ENCODE measurements at places on chromosomes 11 and 22.
A peak's percentile ranks its signal among the peaks of the same experiment; 100 is the strongest.

DNA sequence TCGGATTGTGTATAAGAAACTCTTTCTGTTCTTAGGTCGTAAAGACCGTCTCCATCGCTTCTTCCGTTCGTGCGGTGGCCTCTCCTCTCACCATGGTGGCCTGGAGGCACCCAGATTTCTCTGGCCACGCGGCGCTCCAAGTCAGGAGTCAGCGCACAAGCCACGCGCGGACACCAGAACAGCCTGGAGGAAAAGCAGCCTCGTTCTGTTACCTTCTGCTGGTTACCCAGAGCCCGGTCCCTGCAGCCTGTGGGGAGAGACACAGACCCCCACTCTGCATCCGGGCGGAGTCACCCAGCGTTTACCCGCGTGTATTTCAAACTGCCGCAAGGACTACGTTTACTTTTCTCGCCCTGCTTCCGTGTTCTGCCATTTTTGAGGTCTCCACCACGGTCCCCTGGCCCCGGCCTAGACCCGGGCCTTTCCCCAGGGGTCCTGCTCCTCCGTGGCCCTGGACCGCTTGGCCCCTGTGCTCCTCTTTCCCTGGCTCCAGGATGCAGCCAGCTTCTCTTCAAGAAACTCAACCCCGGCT is 776.1 kb downstream of the BRD1 start:
- no peak for DNase-seq
- peak overlapping the region; percentile 31 for H3K4me3 ChIP-seq
- H3K27ac ChIP-seq: no peak overlapping the region
- H3K4me1 ChIP-seq: no peaks in the 10 kb centered on the region
- no peaks in the 10 kb centered on the region for H3K36me3 ChIP-seq
- no peaks in the 10 kb centered on the region for H3K27me3 ChIP-seq

GRCh38 chr11:10514709-10515108 is 26.3 kb downstream of the RNF141 start:
- peaks cover 11% of the 10 kb centered on the region for H3K36me3 ChIP-seq
- H3K4me3 ChIP-seq: no peak overlapping the region
- no peaks in the 10 kb centered on the region for H3K27me3 ChIP-seq

DNA sequence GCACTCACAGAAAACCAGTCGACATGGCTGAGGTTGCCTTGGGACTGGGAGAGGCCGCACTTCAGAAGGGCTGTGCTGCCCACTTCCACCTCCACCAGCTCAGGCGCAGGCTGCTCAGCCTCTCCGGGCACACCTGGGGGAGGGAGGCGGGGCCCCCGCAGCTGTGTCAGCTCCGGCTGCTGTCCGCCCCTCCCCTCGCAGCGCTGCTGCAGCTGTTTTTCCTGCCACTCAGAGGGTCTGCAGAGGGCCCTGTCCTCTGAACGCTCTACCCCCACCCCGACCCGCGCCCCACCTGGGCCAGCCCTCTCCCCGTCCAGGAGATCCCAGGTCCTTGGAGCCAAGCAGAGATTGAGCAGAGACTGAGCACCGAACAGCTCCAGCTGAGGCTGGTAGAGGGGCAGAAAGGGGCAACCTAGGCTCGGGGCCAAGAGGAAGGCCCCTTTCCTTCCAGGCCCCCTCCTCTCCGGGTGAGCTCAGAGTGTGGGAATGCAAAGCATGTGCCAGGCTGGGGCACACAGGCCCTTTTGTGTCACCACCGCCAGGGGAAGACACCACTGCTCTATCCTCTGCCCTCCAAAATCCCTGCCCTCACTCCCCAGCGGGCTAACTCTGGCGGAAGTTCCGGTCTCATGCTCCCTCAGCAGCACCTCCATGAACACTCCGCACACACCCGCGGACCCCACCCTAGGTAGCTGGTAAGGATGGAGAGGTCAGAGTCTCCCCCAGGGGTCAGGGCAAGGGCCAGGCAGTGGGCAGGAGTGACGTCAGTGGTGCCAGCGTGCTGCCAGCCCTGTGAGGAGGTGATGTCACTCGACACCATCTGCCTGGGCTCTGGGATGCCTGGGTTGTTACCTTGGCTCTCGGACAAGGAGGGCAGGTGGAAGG is 1.6 kb downstream of the MCAM start:
- peaks cover 19% of the 10 kb centered on the region for H3K27me3 ChIP-seq
- peak overlapping the region; percentile 50 for H3K4me3 ChIP-seq
- H3K36me3 ChIP-seq: no peaks in the 10 kb centered on the region
- peak; percentile 62 for DNase-seq
- no peak overlapping the region for H3K27ac ChIP-seq

- no peaks in the 10 kb centered on the region for H3K36me3 ChIP-seq
- H3K27me3 ChIP-seq: no peaks in the 10 kb centered on the region
- no peaks in the 10 kb centered on the region for H3K4me1 ChIP-seq
- peak; percentile 25 for DNase-seq
- no peak overlapping the region for H3K27ac ChIP-seq
Observed at GRCh38 chr11:114762408-114762807, 84.1 kb downstream of the NXPE2 start.

GRCh38 chr11:61153593-61154095 is 7.6 kb downstream of the VPS37C start:
- no peak overlapping the region for H3K27ac ChIP-seq
- peaks cover 18% of the 10 kb centered on the region for H3K36me3 ChIP-seq

DNA sequence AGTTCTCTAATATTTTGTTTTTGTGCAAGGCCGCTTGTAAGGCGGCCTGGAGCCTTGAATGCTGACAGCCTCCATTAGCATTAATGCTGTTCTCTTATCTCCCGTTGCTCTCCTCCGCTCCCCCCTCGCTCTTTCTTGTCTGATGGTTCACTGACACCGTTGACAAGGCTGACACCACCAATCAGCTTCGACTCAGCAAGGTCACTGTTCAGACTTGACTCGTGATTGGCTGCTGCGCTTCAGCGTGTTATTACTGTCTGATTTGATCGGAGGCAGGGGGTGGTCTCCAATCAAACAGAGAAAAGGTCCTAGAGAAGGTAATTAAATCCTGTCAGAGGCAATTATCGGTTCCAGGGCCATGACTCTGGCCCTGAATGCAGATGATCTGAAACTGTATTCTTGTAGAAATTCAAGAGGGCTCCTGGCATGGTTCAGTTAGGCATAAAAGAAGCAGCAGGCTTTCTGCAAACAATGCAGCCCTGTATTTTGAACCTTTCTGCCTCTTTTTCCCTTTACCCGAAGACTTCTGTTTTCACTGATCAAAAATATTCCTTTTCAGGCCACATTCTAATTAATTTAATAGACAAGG is 49.3 kb upstream of the MPPED2 start:
- no peak overlapping the region for H3K4me3 ChIP-seq
- H3K27ac ChIP-seq: no peak overlapping the region
- no peak for DNase-seq

DNA sequence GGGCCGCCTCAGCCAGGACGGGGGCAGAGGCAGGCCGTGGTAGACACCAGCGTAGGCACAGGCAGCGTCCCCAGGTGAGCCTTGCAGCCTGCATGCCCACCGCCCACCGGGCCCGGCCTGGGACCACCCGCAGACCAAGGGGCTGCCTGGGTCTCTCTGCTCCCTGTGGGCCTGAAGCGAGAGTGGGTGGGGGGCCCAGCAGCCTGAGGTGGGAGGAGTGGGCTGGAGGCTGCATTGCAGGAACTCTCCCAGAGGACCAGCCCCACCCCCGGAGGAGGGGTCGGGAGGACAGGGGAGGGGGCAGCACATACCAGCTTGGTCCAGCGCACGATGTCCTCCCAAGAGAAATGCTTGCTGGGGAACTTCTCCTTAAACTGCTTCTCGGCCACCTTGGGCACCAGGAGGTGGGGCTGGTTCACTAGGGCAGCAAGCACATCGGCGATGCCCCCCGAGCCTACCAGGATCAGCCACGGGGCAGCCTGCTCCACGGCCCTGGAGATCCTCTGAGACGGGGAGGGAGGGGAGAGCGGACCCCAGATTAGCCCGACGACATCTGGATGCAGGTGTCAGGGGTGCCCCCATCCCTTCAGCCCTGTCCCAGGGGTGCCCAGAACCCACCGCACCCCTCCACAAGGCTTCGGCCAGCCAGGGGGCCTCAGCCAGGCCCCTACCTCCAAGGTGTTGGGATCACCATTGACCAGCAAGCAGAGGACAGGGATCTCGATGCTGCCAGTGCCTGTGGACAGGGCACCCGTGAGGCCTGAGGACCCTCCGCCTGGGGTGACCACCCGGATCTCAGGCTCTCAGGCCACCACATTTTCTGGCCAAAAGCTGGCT is 17.5 kb downstream of the TSSC4 start:
- H3K27me3 ChIP-seq: no peaks in the 10 kb centered on the region
- H3K4me3 ChIP-seq: no peak overlapping the region
- H3K4me1 ChIP-seq: no peaks in the 10 kb centered on the region
- no peaks in the 10 kb centered on the region for H3K36me3 ChIP-seq
- no peak overlapping the region for H3K27ac ChIP-seq
- no peak for DNase-seq

GRCh38 chr22:39388261-39389011 is 11.1 kb upstream of the TAB1 start:
- peak overlapping the region; percentile 90 for H3K27ac ChIP-seq
- peaks cover 13% of the 10 kb centered on the region for H3K4me1 ChIP-seq
- H3K36me3 ChIP-seq: no peaks in the 10 kb centered on the region
- peak; percentile 88 for DNase-seq

- H3K27ac ChIP-seq: no peak overlapping the region
- H3K36me3 ChIP-seq: peaks cover 12% of the 10 kb centered on the region
Observed at GRCh38 chr11:78402847-78403246, 14.8 kb downstream of the GAB2 start.

DNA sequence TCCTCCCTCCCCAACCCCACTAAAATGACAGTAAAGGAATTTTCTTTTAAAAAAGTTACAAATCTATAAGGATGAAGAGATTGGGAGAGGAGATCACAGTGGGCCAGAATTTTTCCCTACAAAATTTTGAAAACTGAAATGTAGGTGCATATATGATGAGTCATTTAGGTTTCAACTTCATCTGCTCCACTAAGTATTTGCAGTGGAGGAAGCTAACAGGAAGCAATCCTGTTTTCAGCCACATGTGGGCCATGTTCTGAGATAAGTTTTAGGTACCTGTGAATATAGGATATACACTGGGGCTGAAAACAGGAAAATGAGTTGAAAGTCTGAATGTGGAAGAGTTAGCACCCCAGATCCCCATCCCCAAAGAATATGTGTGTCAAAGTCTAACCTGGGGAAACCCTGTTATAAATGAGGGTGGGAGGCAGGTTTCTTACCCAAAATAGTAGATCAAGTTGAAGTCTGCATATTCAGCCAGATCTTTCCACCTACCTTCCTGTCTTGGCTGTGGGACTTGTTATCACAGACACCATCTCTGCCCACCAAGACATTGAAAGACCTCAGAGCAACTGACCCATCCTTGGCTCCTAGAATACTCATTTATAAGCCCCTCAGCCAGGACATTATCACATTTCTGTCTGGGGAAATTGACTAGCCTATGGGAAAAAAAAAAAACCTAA is 87.3 kb downstream of the PACS1 start:
- no peaks in the 10 kb centered on the region for H3K27me3 ChIP-seq
- H3K36me3 ChIP-seq: peaks cover 3% of the 10 kb centered on the region
- H3K4me3 ChIP-seq: no peak overlapping the region
- no peak for DNase-seq

GRCh38 chr11:113603277-113604059 is 102.6 kb downstream of the TMPRSS5 start:
- H3K36me3 ChIP-seq: no peaks in the 10 kb centered on the region
- H3K27ac ChIP-seq: no peak overlapping the region
- peaks cover 35% of the 10 kb centered on the region for H3K27me3 ChIP-seq
- no peak overlapping the region for H3K4me3 ChIP-seq
- no peak for DNase-seq

DNA sequence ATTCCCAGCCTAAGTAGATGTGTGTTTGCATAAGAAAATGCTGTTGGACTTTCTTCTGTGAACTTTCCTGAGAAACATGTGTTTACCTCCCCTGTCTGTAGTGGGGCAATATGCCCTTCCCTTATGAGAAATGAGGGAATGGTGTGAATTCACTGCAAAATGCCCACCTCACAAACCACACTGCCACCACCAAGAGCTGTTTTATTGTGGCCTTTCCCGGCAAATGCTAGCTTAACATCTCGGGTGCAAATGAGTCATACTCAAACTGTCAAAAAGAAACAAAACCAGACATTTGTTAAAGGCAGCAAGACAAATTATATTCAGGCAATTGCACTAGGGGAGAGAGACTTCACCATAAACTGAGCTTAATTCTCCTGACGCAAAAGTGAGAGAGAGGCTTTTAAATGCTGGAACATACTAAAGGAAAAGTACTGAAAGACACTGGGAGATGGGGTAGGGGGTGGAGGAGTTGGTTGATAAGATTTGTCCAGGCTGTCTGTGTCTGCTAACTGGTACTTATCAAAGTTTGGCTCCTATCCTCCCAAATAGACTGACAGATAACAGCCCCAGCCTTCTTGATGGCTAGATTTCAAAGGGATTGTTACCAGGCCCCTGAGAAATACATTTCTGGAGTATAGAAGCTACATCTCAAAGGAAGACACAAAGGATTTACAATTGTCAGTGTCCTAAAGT is 70.9 kb upstream of the OR5AK2 start:
- H3K4me1 ChIP-seq: no peaks in the 10 kb centered on the region
- H3K4me3 ChIP-seq: no peak overlapping the region
- no peaks in the 10 kb centered on the region for H3K27me3 ChIP-seq
- no peak overlapping the region for H3K27ac ChIP-seq
- H3K36me3 ChIP-seq: no peaks in the 10 kb centered on the region
- DNase-seq: no peak

DNA sequence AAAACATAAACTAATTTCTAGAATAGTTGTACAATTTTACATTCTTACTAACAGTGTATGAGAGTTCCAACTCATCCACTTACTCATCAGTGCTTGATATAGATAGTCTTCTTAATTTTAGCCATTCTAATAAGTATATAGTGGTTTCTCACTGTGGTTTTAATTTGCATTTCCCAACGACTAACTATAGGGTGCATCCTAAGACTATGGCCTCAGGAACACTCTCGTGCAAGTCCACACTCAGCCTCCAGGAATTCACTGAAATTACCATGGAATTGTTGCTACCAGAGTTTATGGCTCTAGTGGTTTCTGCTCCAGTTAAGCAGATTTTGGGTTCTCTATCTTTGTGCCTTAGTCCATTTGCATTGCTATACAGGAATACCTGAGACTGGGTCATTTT is 60.1 kb upstream of the GUCY1A2 start:
- H3K27me3 ChIP-seq: no peaks in the 10 kb centered on the region
- no peaks in the 10 kb centered on the region for H3K36me3 ChIP-seq
- no peak for DNase-seq
- H3K27ac ChIP-seq: no peak overlapping the region
- H3K4me1 ChIP-seq: no peaks in the 10 kb centered on the region

GRCh38 chr11:128497061-128497775 is 90.1 kb downstream of the ETS1 start:
- H3K27me3 ChIP-seq: no peaks in the 10 kb centered on the region
- H3K36me3 ChIP-seq: peaks cover 93% of the 10 kb centered on the region
- H3K27ac ChIP-seq: peak overlapping the region; percentile 81
- peak overlapping the region; percentile 73 for H3K4me3 ChIP-seq
- peaks cover 95% of the 10 kb centered on the region for H3K4me1 ChIP-seq
- no peak for DNase-seq

- no peak overlapping the region for H3K4me3 ChIP-seq
- no peaks in the 10 kb centered on the region for H3K4me1 ChIP-seq
- no peak overlapping the region for H3K27ac ChIP-seq
- no peak for DNase-seq
Observed at GRCh38 chr11:74696500-74696899, 34.7 kb downstream of the CHRDL2 start.

- no peak overlapping the region for H3K4me3 ChIP-seq
- H3K4me1 ChIP-seq: peaks cover 25% of the 10 kb centered on the region
- no peak for DNase-seq
- H3K27me3 ChIP-seq: peaks cover 42% of the 10 kb centered on the region
- no peak overlapping the region for H3K27ac ChIP-seq
Observed at GRCh38 chr22:44331881-44332714, 19.3 kb upstream of the SHISAL1 start.

- H3K36me3 ChIP-seq: no peaks in the 10 kb centered on the region
- H3K27me3 ChIP-seq: peaks cover 1% of the 10 kb centered on the region
- H3K4me1 ChIP-seq: no peaks in the 10 kb centered on the region
- H3K27ac ChIP-seq: no peak overlapping the region
- no peak overlapping the region for H3K4me3 ChIP-seq
Observed at GRCh38 chr11:57191311-57192219, 9.8 kb downstream of the LRRC55 start.

Measured in activated CD8-positive, alpha-beta T cell treated with anti-CD3 and anti-CD28 coated beads, Interleukin-2, amount 10 ng/mL, durations not matched to agents 7 days and 5 days (primary cell).